ENCODE measurements at places on chromosomes 1 and 21. TPM values are rescaled to one million over a fixed set of nuclear protein-coding genes. Genes with fewer than 3 reads are reported as not detected.

- DNase-seq: peak; percentile 91
Observed at GRCh38 chr1:54220004-54220811, 20.2 kb downstream of the MRPL37 start.

GRCh38 chr21:26055010-26055409, 115.6 kb downstream of the APP start:
- DNase-seq: no peak

DNA sequence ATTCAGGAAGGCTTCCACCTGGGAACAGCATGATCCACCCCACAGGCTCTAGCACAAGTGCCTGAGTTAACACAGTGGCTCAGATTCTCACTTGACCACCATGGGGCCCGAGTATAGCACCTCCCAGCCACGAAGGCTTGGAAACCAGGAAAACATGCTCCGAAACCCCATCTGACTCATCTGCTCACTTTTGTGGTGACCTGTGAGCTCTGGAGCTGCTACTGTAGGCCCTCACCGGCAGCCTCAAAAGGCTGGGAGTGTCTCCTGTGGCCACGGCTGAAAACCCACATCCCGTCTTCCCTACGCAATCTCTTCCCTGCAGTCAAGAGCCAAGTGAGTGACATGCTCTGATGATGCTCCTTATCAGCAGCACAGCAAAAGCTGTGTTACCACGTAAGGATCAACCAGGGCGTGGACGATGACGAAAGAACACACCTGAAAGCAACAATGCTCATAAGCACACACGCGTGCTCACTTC, 81.4 kb downstream of the TGFBR3 start:
- DNase-seq: peak; percentile 88

DNA sequence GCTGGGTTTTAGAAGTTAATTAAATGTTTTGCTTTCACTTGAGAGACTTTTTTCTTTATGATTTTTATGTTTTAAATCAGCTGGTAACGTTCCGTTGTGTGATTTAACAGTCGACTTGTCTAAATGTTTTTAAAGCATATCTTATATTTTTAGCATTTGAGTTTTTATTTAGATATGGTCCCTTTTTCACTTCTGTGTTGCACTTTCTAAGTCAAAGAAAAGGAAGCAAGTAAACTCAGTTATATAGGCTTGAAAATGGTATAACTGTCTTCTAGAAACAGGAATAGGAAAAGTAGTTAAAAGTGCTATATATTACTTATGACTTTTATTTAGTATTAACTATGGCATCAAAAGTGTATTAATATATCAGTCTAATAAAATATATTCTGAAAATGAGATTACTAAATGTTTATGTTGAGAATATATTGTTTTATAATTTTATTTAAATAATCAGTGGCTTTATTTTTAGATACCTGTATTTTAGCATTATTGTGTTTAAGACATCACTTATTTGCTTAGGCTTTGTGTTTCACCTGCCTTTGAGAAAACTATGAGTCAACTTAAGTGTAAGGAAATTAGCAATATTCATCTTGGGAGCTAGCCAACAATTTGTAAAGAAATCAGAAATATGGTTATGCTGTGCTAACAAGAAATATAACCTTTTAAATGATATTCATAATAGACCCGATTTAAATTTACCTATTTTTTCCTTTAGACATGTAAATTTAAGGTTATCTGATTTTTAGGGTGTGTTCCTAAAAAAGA, 60.5 kb downstream of the RABGAP1L start:
- DNase-seq: no peak

DNA sequence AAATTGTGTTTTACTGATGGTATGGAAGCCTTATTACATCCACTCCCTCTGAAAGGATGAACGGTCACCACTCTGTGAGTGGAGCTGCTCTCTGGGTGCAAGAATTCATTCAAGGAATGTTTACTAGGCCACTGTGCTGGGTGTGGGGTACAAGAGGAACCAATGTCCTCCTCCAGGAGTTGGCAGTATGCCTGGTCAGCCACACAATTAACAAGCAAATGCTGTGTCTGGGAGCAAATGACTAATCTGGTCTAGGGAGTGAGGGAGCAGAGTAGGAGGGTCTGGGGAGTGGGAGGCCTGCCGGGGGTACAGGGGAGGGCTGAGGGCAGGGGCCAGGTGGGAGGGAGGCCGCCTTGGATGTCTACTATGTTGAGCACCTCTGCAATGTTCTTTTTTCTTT, 27.2 kb upstream of the TDRD10 start:
- peak; percentile 75 for DNase-seq

DNA sequence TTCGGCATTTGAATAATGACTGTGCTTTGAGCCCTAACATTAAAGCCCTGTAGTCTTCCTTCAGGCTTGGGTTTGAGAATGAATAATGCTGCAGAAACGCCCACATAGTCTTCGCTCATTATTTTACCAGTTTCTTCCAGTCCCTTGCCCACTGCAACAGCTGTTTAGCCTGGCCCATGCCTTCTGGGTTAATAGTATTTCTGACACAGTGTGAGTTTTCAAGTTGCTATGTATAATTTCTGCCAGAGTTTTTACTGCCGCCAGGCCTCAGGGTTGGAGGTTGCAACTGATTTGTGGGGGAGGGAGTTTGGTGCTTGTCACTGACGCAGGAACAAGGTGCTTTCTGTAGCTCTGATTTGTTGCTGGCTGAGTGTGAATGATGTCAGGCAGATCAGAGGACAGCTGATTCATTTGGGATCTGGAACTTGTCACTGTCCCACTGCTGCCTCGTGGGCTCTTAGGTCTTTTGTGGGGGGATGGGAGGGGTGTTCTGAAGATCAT, 109.8 kb downstream of the MAST2 start:
- peak; percentile 98 for DNase-seq

DNA sequence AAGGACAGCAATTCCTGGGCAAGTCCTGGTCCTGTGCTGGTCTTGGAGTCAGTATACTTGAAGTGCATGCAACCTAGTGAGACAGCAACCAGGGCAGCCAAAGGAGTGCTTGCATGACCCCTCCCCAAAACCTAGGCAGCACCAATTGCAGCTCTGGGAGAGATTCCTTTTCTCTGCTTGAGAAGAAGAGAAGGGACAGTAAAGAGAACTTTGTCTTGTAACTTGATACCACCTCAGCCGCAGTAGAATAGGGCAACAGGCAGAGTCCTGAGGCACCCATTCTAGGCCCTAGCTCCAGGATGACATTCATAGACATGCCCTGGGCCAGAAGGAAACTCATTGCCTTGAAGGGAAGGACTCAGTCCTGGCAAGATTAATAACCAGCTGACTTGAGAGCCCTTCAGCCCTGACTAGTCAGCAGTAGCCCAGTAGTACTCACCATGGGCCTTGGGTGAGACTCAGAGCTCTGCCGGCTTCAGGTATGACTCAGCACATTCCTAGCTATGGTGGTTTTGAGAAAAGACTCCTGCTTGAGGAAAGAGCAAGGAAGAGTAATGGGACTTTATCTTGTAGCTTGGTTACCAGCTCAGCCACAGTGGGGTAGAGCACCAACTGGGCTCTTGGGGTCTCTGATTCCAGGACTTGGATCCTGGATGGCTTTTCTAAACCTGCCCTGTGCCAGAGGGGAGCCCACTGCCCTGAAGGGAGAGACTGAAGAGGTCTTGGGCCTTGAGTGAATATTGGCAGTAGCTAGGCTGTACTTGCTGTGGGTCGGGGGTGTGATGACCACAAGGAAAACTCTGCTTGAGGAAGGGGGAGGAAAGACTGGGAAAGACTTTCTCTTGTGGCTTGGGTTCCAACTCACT, 51.7 kb upstream of the ACADM start:
- peak; percentile 50 for DNase-seq

- no peak for DNase-seq
Observed at GRCh38 chr21:15140321-15141019, 75.7 kb upstream of the NRIP1 start.

DNA sequence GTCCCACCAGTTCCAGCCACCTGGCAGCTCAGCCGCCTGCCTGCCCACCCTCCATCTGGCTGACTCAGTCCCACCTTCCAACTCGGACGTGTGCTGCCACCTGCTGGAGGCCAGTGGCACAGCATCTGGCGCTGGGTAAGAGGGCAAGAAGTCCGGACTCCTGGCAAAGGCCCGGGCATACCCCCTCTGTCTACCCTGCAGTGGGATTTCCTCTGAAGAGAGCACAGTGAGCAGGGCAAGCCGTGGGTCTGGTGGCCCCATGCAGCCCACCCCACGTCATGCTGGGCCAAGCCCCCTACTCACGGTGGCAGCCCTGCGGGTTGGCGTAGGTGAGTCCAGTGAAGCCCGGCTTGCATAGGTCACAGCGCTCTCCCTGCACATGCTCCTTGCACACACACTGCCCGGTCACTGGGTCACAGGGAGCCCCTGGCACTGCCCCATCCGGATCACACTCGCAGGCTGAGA, 24.5 kb downstream of the LAMB3 start:
- peak; percentile 90 for DNase-seq

GRCh38 chr1:3049164-3049563, 19.8 kb upstream of the PRDM16 start:
- DNase-seq: no peak

GRCh38 chr1:226125831-226126230, 60.7 kb downstream of the ACBD3 start:
- DNase-seq: no peak

- DNase-seq: no peak
Observed at GRCh38 chr21:25375675-25376074, 231.6 kb downstream of the MRPL39 start.

DNA sequence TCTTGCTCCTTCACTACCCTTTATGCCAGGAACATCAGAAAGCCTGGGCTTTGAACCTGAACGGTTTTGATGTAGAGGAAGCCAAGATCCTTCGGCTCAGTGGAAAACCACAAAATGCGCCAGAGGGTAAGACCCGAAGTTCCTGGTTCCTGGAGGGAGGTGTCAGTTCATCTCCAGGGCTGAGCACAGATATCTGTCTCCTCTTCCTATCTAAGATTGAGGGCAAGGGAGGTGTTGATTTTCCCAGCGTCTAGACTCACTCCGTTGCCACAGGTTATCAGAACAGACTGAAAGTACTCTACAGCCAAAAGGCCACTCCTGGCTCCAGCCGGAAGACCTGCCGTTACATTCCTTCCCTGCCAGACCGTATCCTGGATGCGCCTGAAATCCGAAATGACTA, 915 bp downstream of the CDC20 start:
- DNase-seq: no peak

- DNase-seq: no peak
Observed at GRCh38 chr1:166170075-166170474, 3.3 kb upstream of the FAM78B start.

GRCh38 chr21:32562426-32562825, 22.9 kb downstream of the TCP10L start:
- DNase-seq: peak; percentile 57

GRCh38 chr1:17742583-17742982, 12.6 kb upstream of the ACTL8 start:
- no peak for DNase-seq

- no peak for DNase-seq
Observed at GRCh38 chr1:100130552-100131077, 2.1 kb downstream of the SASS6 start.

GRCh38 chr1:61588736-61589672, 135.9 kb downstream of the TM2D1 start:
- DNase-seq: peak; percentile 54

- DNase-seq: peak; percentile 41
Observed at GRCh38 chr1:202143011-202143767, 1.3 kb downstream of the ARL8A start.

- peak; percentile 83 for DNase-seq
Observed at GRCh38 chr1:109197158-109198042, 16.3 kb upstream of the SARS1 start.

GRCh38 chr1:234851450-234852438, 241.8 kb upstream of the IRF2BP2 start:
- no peak for DNase-seq

DNA sequence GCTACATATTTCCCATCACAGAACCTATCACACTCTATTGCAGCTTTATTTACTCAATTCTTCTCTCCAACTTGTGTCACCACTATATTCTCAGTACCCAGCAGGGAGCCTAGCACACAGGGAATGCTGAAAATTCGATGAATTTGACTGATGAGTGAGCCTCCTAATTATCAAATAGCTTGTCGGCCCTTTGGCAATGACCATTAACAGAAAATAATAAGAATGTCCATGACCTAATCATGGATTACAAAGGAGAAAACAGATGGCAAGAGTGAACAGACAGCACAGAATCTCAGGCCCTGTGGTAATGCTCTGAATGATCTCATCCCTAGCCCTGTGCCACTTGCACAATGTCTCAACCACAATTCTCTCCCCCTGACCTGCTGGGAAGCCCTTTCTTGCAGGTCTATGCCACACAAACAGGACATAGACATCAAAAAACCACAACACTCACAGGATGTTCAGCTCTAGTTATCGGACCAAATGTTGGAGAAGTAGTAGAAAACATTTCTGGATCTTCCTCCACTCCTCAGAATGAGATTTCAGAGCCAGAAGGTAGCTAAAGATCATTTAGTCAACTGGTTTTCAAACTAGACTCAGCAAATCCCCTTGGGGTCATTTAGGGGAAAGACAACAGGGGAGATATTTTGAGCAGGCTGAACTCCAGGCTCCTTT, 68.4 kb downstream of the LUZP1 start:
- peak; percentile 94 for DNase-seq

The TBX19 gene
- 1.3 TPM for total RNA-seq

The ELAVL4 gene
- total RNA-seq: not detected

The TYW3 gene
- 13.3 TPM for total RNA-seq

The AGL gene
- total RNA-seq: 30.3 TPM

The CFAP126 gene
- total RNA-seq: not detected

The RGS18 gene
- total RNA-seq: not detected

The OR2AK2 gene
- total RNA-seq: not detected

The GPR37L1 gene
- total RNA-seq: not detected

The ANKRD45 gene
- total RNA-seq: 0.13 TPM

The DCDC2B gene
- total RNA-seq: not detected

Measured in myocyte (in vitro differentiated cells).